ENCODE measurements at places on chromosomes 4 and X.

DNA sequence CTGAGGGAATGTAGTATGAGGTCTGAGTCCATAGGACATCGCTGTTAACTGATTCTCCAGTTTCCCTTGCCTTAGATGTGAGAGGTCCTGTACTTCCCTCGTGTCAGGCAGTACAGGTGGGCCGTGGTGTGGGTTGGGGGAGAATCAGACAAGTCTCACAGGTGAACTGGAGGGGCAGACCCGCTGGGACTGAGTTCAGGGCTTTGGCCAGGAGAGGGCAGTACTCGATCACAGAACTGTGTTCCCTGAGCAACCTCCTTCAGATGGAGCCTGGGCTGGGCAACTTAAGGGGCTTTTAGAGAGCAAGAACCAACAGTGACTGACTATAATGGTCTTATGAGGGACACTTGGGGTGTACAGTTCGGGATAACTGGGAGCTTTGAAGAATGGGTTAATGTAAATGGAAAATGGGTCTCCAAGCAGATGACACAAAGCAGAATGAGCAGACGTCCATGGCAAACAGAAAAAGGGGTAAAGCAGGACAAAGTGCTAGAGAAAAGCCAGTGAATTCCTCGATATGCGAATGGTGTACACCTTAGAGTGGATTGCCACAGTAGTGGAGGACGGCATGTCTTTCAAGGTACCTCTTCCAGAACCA lies 83.6 kb downstream of the CCNG2 start:
- peak; percentile 74 for DNase-seq

DNA sequence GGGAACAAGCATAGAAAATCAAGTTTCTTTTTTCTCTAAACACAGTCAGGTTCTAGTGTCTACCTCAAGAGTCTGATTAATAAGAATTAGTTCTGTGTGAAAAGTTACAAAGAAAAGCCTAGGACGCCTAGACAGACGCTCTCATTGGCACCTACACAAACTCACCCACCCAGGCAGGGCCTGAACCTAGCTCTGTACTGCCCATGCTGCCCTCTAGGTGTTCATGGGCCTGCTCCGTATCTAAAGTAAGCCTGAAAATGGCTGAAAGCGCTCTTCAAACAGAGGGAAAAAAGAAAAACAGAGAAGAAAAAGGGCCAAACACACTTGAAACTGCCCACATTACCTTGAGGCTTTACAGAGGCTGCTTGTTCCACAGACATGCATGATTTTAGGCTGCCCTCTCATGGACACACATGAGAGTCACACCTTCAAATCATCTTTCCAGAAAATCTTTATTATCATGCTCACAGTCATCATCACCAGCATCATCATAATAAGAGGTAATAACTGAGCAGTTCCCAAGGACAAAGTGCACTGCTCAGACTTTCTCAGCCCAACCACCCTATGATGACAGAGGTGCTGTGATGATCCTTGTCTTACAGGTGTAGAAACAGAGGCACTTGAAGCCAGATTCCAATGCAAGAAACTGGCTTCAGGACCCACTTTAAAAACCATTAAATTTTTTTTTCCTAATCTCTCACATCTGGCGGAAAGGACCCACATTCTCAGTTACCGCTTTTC lies 49.6 kb downstream of the MAP7D2 start:
- peak; percentile 73 for DNase-seq

DNA sequence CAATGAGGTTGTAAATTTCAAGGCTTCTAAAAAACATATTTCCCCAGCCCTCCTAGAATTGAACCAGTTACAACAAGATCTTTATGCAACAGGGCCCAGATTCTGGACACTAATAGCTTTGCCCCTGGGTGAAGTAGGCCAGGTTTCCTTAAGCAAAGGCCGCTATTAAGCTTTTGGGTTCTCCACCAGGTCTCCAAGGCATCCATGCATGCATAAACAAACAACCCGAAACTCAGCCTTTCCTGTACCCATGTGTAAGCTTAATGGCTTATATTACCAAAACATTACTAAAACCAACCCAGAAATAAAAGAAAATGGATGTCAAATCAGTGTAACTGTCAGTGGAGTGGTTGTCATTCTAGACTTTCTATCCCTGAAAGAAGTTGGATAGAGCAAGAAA lies 137.1 kb downstream of the ARHGAP6 start:
- DNase-seq: no peak

- no peak for DNase-seq
Observed at GRCh38 chrX:39739585-39739984, 358.2 kb downstream of the BCOR start.

GRCh38 chr4:7403001-7403400 lies 31.7 kb downstream of the PSAPL1 start:
- no peak for DNase-seq

- DNase-seq: no peak
Observed at GRCh38 chrX:77346859-77347258, 100.3 kb upstream of the FGF16 start.

GRCh38 chrX:152932144-152932543 lies 34.3 kb downstream of the ZNF185 start:
- DNase-seq: no peak

- DNase-seq: no peak
Observed at GRCh38 chr4:54779036-54779435, 121.3 kb downstream of the KIT start.

GRCh38 chr4:64533159-64533558 lies 123.9 kb upstream of the TECRL start:
- no peak for DNase-seq

DNA sequence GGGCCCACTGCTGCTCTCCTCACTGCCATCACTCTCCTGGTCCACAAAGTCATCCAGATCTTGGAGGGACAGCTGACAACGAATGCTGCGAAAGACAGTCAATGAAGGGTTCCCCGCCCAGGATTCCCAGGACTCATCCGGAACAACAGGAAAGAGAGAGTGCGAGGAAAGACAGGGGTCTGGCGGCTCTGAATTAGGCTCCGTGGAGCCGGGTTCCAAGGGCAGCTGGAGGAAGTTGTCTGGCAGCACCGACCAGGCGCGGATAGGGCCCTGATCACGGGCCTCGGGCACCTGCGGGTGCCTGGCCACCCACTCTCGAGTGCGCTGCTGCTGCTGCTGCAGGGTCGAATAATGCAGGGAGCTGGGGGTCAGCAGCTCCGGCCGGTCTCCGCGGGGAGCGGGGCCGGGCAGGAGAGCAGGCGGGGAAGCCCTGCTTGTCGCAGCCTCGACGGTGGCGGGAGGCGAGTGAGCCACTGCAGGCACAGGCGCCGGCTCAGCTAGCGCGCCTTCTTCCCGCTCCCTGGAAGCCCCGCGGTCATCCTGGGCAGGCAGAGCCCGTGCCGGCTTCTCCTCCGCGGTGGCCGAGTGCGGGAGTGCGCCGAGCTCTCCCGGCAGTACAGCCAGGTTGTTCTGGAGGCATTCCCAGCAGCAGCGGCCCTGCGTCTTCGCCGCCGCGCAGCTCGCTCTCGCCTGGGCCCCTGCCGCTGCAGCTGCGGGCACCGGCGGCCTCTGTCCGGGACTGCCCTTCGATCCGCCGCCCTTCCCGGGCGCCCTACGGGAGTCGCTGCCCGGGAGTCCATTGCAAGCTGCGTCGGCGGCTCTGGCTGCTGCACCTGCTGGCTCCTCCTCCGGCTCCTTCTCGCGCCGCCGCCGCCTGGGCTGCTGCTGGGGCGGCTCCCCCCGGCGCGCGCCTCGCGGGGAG lies 1.1 kb downstream of the SOWAHB start:
- peak; percentile 12 for DNase-seq

DNA sequence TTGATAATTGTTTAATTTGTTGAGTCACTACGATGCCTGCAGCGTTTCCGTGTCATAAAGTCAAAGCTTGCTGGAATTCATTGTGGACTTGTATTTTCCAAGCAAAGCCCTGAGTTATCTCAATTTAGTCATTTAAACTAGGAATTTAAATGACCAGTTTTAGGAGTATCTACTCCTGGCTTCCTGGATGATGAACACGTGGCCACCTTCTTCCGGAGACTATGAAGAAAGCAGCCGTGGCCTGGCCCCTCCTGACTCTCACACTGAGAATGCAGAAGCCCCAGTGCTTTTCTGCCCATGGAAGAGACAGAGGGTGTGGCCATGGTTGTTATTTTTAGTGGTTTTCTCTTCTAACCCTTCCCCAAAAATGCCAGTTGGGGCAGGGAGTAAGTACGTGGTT lies 250.7 kb upstream of the GATB start:
- DNase-seq: no peak

- no peak for DNase-seq
Observed at GRCh38 chr4:56414135-56414670, 21.2 kb downstream of the PPAT start.

GRCh38 chr4:40656201-40656863 lies 26.7 kb upstream of the RBM47 start:
- DNase-seq: peak; percentile 18

DNA sequence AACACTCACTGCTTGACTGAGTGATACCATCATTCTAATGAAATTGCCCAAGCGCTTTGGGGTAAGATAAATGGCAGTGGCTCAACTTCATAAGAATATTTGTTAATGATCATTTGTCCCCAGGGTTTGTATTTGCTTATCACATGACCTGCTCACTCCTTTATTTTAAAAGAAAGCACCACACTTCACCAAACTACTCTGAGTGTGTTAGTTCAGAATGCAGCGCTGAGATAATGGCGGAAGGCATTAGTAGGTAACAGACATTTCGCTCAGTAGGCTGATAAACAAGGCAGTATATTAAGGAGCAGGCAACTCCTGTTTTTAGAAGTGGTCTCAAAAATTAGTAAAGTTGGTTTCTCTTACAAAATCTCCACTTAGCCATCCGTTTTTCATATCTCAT lies 1.6 kb downstream of the SNX25 start:
- DNase-seq: no peak

DNA sequence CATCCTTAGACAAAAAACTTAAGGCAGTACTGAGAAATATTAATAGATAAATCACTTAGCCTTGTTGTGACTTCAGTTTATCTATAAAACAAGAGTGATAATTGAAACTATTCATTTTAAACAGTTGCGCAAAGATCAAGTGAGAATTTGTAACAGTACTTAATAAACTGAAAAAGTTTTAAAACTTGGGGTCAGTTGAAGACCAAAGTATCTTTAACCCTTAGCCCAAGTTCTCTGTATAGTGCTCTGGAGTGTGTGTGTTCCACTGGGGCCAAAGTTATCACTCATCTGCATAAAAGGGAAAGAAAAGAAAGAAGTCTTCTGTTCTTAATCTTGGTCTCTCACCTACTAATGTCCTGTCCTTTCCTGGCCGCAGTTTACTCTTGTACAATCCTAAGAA lies 11.3 kb downstream of the SMIM14 start:
- no peak for DNase-seq

GRCh38 chr4:119750771-119751170 lies 122.2 kb upstream of the PDE5A start:
- DNase-seq: no peak

- no peak for DNase-seq
Observed at GRCh38 chr4:128315756-128316520, 28.3 kb upstream of the PGRMC2 start.
